ENCODE measurements at places on chromosomes 13 and 19.

- peak; percentile 23 for DNase-seq
Observed at GRCh38 chr19:55070466-55071128, 5.1 kb upstream of the EPS8L1 start.

- no peak for DNase-seq
Observed at GRCh38 chr13:19053561-19053960, 128.1 kb downstream of the TUBA3C start.

GRCh38 chr19:50565984-50566903 is 2.0 kb downstream of the LRRC4B start:
- DNase-seq, result no peak

DNA sequence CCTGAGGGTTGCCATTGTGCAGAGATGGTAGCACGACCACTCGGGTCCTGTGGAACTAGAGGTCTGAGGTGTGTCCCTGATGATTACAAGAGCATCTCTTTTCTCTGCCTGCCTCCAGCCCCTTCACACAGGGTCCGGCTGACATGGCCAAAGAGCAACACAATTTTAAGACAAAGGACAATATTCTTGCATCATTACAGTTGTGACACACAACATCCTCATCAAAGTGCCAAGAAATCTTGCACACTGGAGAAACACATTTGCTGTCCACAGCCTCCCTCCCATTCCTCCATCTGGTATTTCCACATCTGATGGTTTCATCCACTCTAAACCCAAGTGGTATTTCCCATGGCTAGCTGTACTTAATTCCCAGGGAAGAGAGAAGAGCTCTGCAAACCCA is 12.8 kb downstream of the COL4A1 start:
- DNase-seq, result peak; percentile 71

DNA sequence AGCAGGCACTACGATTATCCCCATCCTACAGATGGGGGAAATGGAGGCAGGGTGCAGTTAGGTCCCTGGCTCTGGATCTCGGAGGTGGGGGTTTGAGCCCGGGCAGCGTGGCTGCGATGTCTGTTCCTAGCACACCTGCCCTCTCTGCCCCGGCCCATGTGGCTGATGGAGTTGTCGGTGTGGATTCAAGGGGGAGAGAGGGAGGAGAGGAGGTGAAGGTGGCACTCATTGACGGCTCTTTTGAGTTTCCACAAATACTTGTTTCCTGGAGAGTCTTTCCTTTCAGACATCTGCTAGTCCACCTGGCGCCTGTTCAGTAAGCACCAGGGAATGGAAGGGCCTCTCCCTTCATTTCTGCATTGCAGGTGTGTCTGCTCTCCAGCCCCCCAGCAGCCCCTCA is 69.9 kb downstream of the ARHGEF18 start:
- no peak for DNase-seq

DNA sequence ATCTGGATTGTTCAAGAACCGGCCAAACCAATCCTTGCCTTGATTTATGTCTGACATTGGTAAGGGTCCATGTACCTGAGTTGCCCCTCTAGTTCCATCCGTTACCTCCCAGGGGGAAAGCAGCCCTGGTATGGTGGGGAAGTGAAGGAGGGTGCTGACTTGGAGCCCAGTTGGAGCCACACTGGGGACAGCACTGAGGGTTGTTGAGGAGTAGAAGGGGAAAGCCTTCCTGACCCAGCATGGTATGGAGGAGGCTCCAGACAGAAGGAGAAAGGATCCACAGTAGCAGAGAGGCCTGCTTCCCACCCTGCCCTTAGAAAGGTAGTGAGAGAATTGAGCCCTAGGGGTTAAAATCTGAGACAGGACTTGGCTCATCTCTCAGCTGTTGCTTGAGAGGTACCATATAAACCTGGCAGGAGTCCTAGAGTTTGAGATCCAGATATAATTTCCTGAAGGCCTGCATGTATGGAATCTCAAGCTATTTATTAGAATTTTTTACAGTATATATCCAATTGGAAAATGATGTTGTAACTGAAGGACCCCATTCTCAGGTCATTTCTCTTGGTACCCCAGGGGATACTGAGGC is 16.7 kb upstream of the FCGBP start:
- no peak for DNase-seq

GRCh38 chr19:50252111-50252886 is 48.9 kb downstream of the MYH14 start:
- no peak for DNase-seq

DNA sequence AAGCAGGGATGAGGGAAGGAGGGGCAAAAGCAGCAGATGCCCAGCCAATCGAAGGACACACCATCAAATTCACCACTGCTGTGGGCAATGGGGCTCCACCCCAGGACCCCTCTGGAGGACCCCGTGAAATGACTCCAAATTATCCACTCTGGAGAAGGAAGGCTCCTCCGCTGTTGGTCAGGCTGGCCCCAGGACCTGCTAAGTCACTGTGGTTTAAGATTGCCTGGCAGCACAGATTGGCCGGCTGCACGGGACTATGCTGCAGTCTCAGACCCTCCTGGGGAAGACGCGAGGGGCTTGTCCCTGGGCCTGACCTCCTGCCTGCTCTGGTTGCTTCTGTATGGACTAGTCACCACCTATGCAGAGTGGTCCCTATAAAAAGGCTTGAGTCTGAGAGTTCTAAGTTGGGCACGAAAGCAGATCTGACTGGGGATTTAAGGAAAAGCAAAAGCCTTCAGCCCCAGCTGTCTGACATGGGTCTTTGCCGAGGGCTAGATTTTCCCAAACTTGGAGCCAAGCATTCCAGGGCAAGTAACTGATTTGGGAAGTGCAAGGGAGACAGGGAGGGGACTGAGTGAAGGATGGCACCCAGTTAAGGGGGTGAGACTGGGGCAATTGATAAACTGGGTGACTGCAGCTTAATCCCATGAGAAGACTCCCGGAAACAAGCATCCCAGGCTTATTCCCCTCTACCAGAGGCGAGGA is 91.7 kb downstream of the TSHZ3 start:
- no peak for DNase-seq

GRCh38 chr13:20709782-20710181 is 6.3 kb downstream of the IL17D start:
- no peak for DNase-seq

DNA sequence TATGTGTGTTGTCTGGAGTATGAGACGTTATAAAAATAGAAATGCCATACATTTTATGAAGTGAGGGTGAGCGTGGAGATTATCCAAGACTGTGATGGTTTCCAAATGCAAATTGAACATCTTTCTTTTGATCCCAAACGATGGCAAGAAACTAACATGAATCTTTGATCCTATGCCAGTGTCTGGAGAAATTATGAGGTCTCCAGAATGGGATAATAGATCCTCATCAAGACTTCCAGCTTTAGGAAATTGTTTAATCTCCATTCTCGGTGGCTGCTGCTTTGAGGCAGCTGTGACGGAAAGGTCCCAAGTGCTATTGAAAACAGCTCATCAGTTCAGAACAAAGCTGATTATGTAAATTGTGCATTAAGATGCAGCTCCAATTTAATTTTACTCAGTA is 30.8 kb downstream of the CBY2 start:
- no peak for DNase-seq

DNA sequence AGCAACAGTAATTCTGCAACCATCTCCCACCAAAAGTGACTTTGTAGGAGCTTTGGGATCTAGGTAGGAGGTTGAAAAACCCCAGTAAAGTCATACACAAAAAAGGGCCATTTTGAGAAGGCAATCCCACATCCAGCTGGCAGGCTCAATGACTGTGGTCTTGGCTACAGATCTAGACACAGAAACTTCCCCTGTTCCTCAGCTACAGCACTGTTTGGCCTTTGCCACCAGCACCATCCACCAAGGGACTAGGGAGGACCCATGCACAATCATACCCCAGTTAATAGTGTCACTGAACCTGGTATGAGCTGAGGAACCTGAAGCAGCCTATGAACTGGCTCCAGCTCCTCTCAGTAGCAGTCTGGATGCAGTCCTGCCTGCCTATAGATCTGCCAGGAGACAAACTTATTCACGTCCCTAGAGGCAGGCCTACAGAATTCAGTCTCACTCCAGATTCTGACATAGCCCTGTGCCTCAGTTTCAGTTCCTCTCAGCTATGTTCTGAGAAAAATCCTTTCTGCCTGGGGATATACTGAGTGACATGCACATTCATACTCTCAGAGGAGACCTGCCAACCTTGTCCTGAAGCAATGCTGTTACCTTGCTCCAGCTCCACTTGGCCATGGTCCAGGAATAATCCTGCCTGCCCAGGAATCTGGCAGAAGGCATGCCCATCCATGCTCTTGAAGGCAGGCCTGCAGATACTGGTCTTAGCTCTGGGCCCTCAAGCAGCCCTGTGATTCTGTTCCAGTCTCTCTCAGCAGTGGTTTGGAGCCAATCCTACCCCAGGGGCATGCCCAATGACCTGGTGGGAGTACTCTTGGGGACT is 2048.3 kb upstream of the PCDH20 start:
- DNase-seq, result no peak

- peak; percentile 30 for DNase-seq
Observed at GRCh38 chr13:100234524-100235136, 145.7 kb downstream of the PCCA start.

- DNase-seq, result no peak
Observed at GRCh38 chr13:25447396-25447795, 75.6 kb downstream of the ATP8A2 start.

DNA sequence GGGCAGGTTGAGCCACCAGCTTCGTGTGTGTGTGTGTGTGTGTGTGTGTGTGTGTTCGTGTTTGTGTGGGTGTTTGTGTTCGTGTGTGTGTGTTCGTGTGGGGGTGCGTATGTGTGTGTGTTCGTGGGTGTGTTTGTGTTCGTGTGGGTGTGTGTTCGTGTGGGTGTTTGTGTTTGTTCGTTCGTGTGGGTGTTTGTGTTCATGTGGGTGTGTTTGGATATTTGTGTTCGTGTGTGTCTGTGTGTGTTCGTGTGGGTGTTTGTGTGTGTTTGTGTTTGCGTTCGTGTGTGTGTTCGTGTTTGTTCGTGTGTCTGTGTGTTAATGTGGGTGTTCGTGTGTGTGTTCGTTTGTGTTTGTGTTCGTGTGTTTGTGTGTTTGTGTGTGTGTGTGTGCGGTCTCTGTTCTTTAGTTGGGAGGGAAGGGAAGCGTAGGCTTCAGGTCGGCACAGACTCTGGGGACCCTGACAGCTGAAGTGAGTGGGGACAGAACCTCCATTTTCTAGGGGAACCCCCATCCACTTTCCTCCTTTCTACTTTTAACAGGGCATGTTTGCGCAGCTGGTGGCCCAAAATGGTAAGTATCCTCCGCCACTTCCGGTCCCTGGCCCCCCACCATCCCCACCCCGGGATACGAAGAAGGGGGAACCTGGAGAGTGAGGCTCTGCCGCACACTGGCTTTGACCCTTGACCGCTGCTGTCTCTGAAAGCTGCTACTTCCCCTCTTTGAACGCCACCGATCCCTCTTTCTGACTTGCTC is 1.6 kb downstream of the TNFSF9 start:
- no peak for DNase-seq

DNA sequence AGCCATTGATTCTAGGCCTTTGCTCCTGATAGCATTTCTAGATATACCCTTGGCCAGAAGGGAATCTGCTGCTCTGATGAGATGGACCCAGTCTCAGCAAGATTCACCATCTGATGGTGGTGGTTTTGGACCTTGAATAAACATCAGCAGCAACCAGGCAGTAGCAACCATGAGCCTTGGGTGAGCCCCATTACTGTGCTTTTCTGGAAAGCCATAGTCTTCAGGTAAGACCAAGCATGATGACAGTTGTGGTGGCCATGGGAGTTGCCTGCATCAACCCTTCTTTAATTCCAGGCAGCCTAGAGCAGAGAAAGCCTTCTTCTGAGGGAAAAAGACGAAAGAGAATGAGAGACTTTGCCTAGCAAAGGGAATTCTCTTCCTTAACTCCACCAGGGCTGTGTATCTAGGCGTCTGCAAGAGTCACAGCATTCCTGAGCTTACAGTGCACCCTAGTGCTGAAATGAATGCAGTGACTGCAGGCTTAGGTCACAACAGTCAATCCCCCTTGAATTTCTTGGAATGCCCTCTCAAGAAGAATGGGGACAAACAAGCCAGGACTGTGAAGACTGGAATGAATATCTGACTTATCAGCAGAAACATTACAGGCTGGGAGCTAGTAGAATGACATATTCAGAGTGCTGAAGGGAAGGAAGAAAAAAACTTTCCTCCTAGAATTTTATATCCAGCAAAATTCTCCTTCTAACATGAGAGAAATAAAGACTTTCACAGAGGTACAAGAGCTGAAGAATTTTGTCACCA is 942.4 kb upstream of the PCDH20 start:
- DNase-seq, result no peak

DNA sequence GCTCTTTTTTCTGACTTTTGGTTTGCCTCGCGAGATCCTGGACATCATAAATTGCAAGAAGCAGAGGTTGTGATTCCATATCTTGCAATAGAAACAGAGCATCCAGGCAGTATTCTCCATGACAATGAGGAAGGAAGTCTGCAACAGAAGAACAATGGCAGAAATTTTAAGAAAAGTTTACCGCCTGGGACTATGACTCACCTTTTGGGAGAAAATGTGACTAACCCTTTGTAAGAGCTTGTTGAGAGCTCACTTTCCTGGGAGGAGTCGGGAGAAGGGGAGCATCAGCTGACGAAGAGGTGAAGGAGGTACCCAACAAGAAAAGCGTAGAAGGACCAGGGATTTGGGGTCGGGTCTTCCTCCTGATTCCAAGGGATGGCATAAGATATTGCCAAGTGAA is 34.3 kb upstream of the TNFSF11 start:
- DNase-seq, result no peak

DNA sequence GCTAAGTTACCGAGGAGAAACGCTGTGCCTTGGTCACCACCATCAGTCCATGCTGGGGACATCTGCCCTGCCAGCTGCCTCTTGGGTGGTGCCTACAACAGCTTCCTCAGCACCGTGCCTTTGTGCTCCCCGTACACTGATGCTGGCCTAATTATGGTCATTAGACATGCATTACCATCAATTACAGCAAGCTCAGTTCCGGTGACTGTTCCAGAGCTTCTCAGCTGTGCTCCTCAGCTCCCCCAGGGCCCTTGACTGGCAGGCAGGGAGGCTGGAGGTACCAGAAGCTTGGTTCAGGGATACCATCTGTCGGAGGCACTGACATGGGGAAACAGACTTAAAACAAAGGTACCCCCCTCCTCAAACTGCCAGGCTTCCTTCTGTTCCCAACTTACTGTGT is 40.2 kb downstream of the CILP2 start:
- DNase-seq, result no peak

DNA sequence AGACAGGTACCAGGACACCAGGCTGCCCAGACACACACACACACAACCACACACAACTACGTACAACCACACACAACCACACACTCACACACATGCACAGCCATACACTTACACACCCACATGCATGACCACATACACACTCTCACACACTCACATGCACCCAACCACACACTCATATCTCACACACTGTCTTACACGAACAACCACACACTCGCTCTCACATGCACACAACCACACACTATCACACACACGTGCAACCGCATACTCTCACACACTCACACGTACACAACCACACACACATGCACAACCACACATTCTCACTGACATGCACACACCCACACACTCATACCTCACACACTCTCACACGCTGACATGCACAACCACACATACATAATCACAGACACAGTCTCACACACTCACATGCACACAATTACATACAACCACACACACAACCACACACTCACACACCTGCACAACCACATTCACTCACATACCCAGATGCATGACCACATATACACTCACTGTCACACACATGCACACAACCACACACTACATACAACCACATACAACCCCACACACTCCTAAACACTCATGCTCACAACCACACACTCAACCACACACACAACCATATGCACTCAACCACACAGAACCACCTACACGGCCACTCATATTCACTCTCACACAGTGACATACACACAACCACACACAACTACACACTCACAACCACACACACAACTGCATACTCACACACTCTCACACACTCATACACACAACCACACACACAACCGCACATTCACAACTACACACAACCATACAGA is 7.6 kb upstream of the SLC7A10 start:
- DNase-seq, result no peak

- peak; percentile 69 for DNase-seq
Observed at GRCh38 chr19:2015608-2015950, at the start of gene BTBD2. TSS of gene BTBD2 (minus strand) at chr19:2015714. CDS start at chr19:2015703, 11 bp downstream.

Measured in HCEC 1CT (cell line).